NCI-H2227 treated with DMSO at 0.1 percent for 48 hours (cell line): ENCODE measurements at places on chromosomes 2 and 18.
A peak's percentile ranks its signal among the peaks of the same experiment; 100 is the strongest.

- DNase-seq = no peak
Observed at GRCh38 chr18:61838521-61838920, 54.3 kb downstream of the RNF152 start.

DNA sequence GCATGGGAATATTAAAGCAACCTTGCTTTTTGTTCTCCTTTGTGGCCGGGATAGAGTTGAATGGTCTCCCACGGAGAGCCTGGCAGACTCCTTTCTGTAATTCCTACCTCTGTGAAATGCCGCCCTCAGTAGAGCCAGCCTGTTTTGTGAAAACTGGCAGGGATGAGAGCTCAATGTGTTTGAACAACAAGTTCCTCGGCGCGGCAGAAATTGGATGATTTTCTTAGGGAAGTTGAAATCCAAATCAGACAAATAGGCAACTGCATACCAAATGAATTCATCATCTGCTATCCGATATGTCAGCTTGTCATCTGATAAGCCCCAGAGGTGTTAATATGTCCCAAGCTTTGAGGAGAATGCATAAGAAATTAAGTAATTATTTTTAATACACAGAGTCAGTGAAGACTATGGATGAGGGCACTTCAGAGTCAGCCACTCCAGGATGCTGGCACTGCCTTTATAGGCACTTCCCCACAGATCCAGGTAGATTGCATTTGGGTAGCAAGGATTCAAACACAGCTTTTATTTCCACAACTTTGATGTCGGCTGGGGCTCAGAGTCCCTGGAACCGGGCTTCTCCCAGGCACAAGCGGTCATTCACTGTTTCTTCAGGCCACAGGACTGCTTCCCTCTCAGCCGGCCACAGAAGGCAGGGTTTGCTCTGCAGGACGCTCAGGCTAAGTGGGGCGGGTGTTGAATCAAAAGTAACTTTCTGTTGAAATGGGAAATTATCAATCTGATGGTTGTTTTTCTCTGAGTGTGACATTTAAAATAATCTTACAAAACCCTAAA is 82.8 kb upstream of the REV1 start:
- DNase-seq = peak; percentile 73

DNA sequence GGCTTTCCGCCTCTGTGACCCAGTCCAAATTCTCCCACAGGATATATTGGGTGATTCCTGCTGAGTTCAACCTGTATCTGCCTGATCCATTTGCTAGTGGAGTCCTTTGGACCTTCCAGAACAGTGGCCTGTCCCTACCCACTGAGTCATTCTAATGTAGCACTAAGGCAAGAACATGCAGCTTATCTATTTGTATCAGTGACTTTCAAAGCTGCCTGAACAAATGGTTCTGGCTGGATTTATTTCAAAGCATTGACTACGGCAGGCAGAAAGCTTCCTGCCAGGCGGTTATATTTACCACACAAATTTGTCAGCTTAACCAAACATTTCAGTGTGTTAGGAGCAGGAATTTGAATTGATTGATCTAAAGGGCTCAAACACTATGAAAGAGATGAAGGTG is 613.4 kb downstream of the DCC start:
- DNase-seq = no peak

DNA sequence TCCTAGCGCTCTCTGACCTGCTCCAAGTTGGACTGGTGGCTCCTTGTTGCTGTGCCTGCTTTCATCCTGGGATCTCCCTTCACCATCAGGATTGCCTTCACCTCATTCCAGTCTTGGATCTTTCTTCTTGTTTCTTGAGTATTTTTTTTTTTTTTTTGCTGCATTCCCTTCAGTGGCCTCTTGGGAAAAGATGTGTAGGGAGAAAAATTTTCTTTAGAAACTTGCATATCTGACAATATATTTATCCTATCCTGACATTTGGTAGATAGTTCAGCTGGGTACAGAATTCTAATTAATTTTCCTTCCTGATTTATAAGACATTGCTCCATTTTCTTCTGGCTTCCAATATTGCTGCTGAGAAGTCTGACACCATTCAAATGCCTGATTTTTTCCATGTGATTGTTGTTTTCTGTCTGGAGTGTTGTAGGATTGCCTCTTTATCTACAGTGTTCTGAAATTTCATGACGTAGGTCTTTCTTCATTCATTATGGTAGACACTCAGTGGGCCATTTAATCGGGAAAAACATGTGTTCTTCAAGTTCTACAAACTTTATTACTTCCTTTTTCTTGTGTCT is 23.0 kb upstream of the IL1A start:
- DNase-seq = no peak

DNA sequence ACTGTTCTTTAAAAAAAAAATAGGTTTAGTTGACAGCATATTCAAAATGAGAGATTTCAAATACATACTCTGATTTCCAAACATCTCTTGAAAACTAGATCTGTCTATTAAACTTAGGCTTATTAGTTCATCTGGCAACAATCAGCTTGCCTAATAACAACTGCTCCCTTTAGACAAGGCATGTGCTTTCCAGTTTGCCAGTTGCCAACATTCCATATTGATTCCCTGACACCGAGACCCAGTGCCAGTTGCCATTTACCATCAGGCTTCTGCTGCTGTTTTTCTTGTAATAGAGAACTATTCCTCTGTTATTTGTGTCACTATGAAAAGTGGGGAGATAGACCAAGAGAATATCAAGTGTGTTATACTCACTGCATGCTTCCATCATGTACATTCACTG is 256.0 kb downstream of the C1D start:
- no peak for DNase-seq

DNA sequence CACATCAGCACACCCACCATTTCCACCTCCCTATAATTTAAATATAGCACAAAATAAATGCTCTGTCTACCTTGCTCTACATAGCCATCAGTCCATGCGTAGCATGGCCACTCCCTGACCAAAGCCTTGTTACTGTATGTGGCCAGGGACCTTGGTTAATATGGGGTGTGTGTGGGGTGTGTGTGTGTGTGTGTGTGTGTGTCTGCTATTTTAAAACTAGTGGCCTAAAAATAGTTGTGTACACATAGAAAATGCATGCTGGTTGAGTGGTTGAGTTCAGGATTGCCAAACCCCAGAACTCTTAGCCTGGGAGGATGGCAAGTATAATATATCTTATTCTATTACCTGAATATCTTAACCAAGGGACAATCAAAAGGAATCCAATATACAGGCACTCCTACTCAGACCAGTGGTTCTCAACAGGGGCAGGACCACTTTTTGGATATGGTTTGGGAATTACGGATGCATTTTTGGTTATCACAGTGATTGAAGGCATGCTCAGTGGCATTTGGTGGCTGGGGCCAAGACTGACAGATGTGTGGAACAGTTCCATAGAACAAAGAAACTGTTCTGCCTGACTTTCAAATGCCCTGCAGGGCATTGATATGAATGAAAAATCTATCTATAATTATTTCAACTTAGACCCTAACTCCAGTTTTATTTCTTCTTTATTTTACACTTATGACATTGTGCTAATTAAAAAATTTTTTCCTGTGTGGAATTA is 72.3 kb upstream of the PSME4 start:
- DNase-seq = no peak

- no peak for DNase-seq
Observed at GRCh38 chr2:170742000-170742399, 26.9 kb downstream of the SP5 start.

DNA sequence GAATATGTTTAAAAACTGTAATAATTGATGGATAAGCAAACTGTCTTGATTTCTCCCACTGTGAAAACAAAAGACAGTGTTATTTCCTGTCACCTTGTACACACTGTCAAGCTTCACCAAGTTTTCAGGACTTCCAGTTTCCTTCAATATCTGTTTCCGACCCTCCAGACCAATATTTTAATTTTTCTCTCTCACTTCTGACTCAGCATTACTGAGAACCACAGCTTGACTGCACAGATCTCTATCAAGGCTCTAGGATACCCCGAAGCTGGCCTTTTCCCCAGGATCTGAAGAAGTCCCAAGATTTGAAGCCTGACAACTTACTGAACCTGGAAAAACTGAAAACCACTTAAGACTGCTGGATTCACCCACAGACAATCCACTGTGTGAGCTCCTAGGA is 13.2 kb upstream of the SULT1C3 start:
- no peak for DNase-seq

DNA sequence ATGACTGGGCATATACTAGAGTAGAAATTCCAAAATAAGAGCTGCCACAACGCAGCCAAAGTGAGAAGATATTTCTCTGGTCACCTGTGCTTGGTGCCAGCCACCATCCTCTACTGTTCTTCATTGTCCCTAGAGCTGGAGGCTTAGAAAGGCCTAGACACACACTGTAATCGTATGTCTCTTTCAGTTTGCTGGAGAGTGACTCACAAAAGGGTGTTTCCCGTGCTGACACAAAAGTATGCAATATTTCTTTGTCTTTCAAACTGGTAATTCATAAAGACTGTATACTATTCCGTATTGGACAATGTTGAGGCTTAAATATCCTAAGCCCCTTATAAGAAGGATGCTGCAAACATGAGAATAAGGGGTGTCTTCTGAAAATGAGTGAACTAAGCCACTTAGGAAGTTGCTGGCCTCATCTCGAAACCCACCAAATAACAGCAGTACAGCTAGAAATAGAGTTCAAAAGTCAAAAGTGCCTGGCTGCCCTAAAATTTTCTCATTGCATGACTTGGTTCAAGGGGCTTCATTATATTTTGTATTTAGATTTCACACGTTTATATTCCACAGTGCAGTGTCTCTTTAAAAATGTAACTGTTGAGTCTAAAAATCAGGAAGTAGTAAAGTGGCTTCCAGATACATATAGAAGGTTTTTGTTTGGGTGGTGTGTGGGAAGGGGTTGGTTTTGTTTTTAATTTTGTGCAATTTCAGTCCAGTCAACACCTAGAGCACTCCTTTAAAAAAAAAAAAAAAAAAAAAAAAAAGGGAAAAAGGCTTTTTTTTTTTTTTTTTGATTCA is 601.1 kb downstream of the ARHGAP15 start:
- DNase-seq = no peak

- no peak for DNase-seq
Observed at GRCh38 chr18:62977512-62977911, 262.2 kb downstream of the PHLPP1 start.

DNA sequence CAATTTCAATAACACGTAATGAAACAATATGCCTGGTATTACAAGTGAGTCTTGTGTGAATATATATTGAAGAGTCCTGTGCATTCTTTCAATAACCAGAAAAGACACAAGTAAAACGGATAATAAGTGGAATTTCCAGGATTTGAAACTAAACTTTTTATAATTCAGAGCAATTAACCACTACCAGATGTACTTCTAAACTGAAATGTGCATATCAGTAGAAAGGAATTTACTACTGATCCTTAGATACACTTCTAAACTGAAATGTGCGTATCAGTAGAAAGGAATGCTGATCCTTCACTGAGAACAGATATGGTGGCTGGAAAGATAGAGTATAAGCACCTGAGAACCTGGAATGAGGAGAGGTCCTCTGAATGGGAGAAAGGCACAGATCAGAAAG is 470.9 kb upstream of the SPHKAP start:
- DNase-seq = no peak

DNA sequence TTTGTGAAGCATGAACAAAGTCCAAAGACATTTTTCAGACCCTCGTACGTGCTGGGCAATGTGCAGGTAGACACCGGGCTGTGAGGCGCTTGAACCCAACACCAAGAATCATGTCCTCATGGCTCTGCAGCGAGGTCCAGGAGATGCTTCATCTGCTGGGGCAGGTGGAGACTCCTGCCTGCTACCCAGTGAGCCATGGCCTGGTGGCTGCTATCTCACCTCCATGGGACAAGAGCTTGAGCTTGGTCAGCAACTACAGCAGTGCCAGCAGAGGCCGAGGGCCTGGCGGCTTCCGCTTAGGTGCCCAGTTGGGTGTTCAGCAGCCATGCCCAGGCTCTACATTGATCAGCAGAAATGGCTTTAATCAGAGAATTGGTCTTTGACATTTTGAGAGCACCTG is 281.0 kb upstream of the HS6ST1 start:
- DNase-seq = no peak

GRCh38 chr18:9827793-9828505 is 57.8 kb upstream of the TXNDC2 start:
- DNase-seq = no peak

DNA sequence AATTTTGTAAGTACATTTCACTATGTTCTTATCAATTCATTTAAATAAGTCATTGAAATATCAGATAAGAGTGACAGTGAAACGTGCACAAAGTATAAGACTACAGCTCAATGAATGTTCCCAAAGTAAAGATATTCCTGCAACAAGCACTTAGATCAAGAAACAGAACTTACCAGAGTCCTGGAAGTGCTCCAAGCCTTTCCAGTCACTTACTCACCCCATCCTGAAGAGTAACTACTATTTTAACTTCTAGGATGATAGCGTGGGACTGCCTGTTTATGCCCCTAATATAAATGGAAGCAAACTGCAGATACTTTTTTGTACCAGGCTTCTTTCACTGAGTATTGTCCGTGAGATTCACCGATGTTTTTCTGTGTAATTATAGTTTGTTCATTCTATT is 768.9 kb downstream of the SLC4A3 start:
- DNase-seq = no peak

DNA sequence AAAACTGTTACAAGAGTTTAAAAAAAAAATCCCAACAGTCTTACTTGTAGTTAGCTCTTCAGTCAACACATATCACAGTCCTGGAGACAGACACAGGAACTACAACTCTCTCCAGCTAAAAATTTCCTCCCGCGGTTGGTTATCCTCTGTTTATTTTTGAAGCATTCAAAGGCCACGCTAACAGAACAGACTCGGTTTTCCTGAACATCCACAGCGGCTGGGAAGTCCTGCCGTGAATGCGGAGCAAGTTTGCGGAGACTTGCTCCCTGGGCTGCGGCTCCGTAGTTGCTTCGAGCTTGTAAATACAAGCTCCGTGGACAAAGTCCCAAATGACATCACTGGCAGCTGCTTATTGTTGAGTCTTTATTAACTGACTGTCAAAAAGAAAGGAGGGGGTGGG is at the start of gene NCKAP5:
TSS of gene NCKAP5 (minus strand) at position 292 of the 400 bp plus-strand sequence. CDS start 50,937 bp downstream, outside the sequence.
- peak; percentile 27 for DNase-seq

DNA sequence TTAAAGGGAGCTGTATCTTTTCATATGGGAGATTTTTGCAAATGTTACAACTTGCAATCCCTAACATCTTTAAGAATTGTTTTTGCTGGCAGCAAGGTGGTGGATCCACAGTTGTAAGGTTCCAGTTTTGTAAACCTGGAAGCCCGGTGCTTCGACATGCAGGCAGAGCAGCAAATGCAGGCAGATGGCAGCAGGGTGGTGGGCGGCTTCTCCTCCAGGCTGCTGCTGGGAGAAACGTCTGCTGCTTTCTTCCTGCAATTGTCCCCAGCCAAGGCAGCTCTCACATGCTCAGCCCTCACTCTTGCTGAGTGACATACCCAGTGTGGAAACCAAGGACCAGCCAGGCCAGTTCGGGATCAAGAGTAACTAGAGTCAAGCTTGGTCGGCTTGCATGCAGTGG is 166.0 kb downstream of the SEPTIN10 start:
- DNase-seq = peak; percentile 11
